ENCODE measurements at places on chromosomes 1 and 21.

DNA sequence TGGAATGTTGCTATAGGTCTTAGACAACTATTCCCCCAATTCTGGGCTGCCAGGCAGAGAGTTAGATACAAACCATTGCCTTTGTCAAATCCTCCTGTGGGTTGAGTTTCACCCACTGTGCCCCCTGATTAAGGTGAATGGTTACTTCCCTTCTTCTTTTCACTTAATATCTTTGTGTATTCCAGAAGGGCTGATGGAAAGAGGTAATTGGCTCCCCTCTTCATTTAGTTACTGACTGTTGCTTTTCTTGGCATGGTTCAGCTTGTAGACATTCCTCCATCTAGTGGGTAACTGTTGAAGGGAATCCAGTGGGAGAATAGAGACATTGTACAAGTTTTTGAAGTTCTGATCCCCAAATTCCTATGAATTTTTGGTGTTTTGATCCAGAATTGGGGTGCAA, 43.8 kb upstream of the MACF1 start:
- no peak for DNase-seq

DNA sequence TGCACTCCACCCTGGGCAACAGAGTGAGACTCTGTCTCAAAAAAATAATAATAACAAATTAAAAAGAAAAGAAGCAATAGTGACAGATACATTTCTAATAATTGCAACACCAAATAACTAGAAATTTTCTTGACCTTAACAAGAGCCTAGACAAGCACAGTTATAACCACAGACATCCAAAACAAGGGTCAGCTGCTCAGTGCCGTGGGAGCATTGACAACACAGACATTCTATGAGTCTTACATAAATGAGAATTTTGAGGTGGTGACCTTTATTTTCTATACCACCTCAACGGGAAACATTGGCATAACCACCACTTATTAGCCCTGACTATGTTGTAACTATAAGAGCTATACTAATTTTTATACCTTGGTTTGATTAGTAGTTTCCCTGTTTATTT, 156.1 kb downstream of the NR5A2 start:
- no peak for DNase-seq

DNA sequence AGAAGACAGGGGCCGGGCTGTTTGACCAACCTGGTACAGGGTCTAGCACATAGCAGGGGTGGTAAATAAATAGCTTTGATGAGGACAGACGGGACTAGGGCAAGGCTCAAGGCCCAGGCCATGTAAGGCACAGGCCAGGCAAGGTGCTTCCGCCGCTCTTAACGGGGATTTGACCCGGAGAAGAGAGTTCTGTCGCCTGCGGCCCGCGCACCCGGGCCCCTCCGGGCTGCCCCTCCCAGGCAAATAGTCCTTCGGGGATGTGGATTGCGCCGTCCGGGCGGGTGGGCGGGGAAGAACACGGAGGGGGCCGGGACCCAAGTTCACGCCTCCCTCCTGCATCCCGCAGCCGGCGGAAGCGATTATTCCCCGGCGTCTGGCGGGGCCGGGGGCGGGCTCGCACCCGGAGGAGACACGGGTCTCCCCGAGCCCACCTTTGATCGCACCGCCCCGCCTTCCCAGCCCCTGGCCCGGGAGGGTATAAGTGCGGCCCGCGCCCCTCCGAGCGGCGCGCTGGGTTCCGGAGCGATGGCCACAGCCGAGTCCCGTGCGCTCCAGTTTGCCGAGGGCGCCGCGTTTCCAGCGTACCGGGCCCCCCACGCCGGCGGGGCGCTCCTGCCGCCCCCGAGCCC, at the start of gene MIXL1:
TSS of gene MIXL1 (plus strand) at position 508 of the 629 bp plus-strand sequence. CDS start at position 526, 18 bp downstream.
- no peak for DNase-seq

- DNase-seq = no peak
Observed at GRCh38 chr1:163875927-163876320, 554.2 kb downstream of the NUF2 start.

DNA sequence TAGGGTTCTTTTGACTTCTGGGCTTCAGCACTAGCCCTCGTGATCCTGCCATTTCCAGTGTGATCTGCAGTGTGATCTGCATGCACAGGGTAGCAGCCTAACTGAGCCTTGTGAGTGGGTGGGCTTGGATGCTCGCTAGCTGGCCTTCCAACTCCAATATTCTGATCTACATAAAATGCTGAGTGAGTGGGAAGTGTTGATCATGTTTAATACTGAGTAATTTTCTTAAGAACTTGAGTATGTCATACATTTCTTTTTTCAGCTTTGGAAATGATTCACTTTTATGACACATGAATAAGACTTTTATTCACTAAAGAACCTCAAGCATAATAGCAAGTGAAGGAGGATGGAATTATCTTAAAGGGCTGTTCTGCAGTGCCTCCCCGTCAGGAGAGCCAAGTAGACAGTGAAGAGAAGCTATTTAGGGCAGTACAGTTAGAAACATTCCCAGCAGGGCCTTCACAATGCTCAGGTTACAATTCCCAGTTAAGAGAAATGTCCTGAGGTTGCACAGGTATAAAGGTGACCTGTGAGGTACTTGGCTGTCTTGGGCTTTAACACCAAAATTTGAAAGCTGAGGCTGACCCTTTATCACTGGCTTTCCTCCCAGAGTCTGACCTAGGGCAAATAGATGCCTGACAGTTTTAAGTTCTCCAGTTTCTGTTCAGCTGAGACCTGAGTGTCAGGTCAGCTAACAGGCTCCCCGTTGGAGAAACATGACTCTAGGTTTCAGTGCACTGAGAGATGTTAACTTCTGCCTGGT, 29.1 kb upstream of the LRRC8C start:
- DNase-seq = no peak

GRCh38 chr21:33360281-33360680, 35.5 kb downstream of the IFNAR1 start:
- DNase-seq = no peak

GRCh38 chr1:236685917-236686814, at the start of gene ACTN2:
Gene ACTN2 (plus strand): TSS chr1:236686499. CDS start chr1:236686674, 175 bp downstream.
- peak; percentile 69 for DNase-seq

DNA sequence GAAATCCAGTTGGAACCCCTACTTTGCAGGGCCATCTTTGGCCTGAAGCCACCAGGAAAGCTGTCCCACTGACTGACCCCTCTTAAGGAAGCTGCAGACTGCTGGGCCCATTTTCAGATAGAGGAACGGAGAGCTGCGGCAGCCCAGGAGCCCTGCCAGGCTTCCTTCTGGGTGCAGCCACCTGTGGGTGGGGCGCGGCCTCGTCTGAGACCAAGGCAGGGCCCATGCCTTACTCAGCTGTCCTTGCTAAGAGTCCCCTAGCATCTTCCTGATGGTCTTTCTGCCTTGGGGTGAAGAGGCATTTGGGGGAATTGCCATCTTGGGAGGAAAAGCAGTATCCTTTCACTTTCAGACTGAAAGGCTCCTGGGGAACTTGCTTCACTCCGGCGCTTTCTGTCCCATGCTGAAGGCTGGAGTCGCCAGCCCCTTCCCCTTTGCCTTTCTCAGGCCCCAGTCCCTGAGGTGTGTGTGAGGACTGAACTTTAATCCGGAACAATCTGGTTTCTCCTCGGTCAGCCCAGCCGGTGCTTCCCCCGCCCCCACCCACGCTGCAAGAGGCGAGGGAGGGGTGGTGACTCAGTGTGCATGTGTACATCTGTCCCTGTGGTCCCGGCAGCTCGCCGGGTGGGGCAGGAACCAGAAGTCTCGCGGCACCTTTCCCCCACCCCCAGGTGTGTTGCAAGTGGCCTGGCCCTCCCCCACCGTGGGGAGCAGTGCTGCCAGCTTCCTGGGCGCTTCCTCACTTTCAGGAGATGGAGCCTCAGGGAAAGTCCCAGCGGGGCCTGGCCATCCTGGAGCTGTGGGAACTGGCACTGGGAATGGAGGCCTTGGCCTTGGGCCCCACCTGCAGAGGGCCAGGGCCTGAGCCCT, 5.1 kb downstream of the ZC3H12A start:
- no peak for DNase-seq

- no peak for DNase-seq
Observed at GRCh38 chr21:37937668-37938067, 21.4 kb upstream of the KCNJ6 start.

GRCh38 chr1:167795810-167796740, 74.3 kb downstream of the MPZL1 start:
- DNase-seq = peak; percentile 53

- no peak for DNase-seq
Observed at GRCh38 chr1:104468282-104468681, 718.6 kb downstream of the AMY1C start.

DNA sequence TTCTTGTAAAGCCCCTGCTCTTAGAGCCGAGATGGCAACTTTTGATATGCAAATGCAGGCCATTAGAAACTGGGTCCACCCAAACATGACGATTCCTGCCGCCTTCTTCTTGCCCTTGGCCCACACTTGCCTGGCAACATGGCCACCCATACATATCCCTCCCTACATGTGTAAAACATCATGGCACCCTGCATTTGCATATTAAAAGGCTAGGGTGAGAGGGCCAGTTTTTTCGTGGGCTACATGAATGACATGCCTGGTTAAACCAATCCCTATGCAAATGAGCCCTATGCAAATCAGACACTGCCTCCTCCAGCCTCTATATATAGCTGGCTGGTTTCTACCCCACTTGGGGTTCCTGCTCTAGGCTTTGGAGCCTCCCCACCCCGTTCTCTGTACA, 18.8 kb downstream of the PLA2G2A start:
- DNase-seq = no peak

GRCh38 chr1:18719786-18720451, 89.3 kb downstream of the PAX7 start:
- DNase-seq = no peak

DNA sequence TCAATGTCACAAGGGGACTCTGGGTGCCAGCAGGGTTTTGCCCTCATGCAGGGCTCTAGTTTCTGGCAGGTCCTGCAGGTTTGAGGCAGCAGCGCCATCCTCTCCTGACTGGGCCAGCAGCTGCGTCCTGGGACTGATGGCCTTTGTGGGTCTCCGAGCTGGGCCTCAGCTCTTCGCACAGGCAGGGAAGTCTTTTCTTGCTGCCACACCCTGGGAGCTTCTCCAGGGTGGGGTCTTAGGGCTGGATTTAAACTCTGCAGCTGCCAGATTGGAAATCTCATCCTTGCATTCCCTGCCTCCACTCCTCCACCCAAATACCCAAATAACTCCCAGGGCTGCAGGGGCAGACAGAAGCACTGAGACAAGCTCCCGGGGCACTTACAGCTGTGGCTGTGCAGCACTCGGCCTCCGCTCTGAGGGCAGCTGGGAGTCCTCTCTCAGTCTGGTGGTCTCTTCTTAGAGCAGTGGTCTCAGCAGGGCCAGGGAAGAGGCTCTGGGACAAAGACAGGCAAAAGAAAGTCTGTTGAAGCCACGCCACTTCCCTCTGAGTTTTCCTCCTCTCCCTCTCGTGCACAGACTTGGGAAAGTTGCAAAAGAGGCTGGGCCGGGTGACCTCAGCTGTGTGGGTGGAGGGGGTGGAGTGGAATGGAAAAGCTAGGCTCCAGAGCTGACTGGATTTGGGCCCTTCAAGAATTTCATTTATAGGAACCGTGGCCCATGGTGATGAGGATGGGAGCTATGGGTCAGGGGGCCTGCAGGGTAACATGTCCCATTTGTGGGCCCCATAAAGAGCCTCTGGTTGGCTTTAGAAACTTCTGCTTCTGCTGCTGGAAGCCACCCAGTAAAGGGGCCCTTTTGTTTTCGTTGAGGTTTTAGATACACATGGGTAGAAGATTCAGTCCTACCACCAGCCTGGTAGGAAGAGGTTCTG, at the start of gene RAB7B:
TSS of gene RAB7B (minus strand) at position 525 of the 931 bp plus-strand sequence. CDS start 9,260 bp downstream, outside the sequence.
- no peak for DNase-seq

DNA sequence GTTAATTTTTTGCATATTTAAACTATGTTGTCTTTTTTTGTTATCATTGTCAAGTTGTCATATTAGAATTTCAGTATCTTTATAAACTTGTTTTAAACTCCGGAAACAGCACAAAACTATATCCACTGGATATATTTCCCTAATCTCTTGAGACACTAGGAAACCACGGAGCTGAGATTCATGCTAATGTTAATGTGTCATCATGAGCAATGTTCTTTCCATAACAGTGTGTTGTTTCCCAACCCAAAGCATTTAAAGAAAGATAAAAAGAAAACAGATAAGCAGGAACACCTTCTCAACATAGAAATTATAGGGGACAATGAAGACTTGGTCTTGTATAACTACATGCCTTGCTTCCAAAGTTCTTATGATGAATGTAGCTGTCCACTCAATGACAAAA, 626.2 kb upstream of the TMPRSS15 start:
- DNase-seq = no peak

DNA sequence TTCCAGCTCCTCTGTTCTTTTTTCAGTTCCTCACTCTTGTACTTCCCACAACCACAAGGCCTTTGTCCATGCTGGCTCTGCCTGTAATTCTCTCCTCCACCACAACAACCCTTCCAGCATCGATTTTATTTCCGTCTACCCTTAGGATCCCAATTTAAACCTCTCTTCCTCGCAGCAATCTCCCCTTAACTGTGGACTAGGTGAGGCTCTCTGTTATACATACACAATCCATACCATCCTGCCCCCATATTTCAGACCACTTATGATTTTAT, 90.4 kb upstream of the ZC3H11B start:
- no peak for DNase-seq

DNA sequence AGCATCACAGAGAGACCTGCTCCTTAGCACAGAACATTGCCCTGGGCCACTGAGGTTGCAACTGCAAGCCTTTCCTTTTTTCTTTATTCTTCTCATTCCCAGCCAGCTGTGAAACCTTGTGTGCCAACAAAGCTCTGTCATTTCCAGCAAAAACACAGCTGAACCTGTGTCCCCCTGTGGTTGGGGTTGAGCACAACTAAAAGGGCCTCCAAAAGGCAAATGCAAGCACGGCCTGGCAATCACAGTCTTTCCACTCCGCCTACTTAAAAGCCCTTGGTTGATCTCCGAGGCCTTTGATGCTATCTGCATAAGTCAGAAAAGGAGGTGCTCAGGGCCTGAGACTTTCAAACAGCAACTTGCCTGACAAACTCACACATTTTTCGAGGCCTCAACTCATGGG, 32.7 kb downstream of the SUSD4 start:
- no peak for DNase-seq

DNA sequence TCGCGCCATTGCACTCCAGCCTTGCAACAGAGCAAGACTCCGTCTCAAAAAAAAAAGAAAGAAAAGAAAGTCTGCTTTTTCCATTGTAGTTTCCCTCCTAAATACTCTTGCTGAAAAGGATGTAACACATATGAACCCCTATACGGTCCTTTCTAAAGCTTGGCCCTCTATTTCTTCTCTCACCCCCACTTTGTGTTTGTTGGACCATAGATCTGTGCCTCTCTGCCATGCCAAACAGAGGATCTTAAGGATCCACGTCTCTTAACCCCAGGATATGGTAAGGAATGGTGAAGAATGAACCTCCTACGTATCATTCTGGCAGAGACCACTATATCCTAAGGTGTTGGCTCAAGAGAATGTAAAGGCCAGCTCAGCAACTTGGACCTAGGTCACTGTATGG, 18.7 kb upstream of the LAX1 start:
- DNase-seq = no peak

DNA sequence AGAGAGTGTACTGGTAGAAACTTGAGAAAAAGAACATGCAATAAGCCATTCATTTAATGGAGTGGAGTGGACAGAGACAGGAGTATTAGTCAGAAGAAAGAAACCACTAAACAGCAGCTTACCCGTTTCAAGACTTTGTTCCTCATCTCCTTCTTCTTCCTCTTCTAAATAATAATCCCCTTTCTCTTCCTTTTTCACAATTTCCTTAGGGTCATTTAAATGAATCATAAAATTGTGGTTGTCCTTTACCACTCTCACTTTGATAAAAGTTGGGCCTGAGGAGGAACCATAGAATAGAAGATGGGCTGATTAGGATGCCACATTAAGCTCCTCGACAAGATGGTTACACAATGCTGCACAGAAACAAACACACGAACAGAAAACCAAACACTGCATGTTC, 109.6 kb downstream of the WDR3 start:
- DNase-seq = no peak

All from NCI-H1092 treated with DMSO at 0.1 percent for 48 hours (cell line).